ENCODE measurements at places on chromosomes 5 and 9.

DNA sequence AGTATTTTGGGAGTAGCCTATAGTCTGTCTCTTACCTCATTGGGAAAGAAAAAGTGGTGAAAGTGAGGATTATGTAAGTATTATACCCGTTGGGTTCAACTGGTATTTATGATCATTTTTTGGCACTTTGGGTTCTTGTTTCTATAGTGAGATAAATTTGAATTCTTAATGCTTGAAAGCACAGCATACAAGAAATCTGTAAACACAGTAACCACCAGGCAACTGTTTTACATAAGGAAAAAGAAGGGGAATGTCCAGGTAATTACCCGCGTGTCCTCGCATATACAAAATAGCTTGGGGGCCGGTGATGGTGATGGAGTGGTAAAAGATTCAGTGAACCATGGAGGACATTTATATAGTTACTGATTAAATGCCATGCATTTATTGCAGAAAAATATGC lies 60.5 kb downstream of the BASP1 start:
- DNase-seq = no peak

DNA sequence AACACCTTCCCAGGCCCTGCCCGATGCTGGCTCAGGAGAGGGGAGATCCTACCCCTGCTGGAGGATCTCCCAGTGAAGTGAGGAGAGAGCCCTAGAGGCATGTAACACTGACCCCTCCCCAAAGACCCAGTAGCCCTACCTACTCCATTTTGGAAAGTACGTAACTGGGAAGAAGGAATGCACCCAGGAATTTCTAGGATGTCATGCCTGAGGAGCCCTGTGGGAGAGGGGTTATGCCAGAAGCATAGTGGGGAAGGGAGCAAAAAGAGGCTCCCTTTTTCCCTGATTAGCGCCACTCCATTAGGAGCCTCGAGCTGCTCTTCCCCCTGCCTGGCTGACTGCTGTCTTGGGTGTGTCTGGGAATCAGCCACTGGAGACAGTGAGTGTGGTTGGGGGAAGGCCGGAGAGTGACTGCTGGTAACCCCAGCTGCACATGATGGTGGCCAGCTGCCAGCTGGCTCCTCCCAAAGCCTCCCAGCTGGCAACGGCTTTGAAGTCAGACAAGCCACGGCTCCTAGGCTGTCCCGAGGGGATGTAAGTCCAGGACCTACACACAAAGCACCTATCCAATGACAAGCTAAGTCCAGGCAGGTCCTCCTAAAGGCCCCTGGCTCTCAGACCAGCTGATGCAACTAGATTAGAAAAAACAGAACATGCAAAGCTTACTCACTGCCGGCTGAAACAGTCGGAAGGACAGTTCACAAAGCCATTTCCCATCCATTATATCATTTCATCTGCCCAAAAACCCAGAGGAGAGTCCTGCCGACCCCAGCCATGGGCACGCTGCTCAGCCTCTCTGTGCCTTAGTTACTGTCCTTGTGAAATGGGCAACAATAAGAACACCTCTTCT lies 136.5 kb upstream of the ABCA1 start:
- DNase-seq = peak; percentile 98

DNA sequence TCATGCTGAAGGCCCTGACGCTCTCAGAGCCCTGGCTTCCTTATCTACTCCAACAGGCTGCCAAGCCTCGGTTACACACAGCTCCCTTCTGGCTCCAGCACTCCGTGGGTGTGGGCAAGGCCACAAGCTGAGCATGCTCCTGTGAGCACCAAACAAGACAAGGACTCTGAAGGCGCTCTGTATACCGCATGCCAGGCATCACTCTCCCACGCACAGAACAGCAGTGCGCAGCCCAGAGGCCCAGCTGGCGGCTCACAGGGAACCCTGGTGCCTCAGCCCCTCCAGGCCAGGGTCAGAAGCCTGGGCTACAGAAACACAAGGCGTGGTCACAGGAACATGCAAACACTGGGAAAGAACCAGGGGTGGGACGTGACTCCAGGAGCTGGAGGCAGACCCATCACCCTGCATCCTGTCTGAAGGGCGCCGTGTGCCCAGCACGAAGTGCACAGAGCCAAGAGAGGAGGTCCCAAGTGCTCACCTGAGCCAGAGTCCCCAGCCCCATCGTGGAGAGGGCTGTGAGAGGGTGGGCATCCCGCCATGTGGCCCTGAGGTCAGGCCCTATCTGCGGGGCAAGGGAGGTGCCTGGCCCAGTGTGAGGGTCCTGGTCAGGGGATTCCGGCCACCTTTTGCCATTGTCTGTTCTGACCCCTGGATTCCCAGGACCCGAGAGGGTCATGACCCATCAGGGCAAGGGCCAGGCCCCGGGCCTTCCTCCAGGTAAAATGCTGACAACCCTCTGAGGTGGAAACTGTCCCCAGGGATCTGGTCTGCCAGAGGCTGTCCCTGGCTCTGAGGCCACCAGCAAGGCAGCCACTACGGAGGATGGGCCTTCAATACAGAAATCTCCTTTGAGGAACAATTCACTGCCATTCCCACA lies 54.7 kb downstream of the COL23A1 start:
- DNase-seq = no peak

- DNase-seq = no peak
Observed at GRCh38 chr9:98375138-98375726, 119.8 kb upstream of the TBC1D2 start.

Measured in smooth muscle cell of the brain vasculature (primary cell).